Stimulated activated CD8-positive, alpha-beta memory T cell treated with anti-CD3 and anti-CD28 coated beads, Interleukin-4, amount 100 ng/mL, for 1 hour (primary cell): ENCODE measurements at places on chromosomes 2 and 18.

- no peak for DNase-seq
Measured at GRCh38 chr2:25938345-25938744, 44.0 kb downstream of the KIF3C start.

DNA sequence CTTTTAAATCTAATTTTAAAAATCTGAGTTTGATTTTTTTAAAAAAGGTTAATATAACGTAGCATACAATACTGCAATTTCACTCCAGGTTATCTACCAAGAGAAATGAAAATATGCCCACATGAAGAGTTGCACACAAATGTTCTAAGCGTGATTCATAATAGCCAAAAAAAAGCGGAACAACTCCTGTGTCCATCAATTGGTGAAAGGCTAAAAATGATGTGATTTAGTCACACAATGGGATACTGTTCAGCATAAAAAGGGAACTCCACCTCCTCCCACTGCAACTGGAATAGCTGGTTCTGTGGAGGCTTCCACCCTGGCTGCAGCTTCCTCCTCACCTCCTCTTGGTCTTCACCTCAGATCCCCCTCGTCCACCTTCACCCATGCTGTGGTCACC, 132.8 kb downstream of the PIK3C3 start:
- DNase-seq: no peak

- DNase-seq: no peak
Measured at GRCh38 chr2:112959109-112959812, 18.5 kb upstream of the IL36G start.

DNA sequence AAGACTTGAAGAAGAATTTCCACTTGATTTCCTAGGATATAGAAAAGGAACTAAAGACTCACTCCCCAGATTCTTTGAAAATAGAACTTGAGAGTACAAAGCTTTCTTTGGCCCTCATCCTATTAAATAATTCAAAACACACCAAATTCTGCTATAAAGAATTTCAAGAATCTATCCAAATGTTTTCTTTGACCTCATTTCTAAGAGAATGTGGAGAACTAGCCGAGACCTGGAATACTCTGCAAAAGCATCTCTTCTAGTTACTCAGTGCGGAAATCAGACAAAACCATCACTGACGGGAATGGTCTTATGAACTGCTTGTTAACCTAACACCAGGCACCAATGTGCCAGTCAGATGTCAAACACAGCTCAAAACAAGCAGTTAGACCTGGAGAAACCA, 44.2 kb upstream of the ARL5A start:
- DNase-seq: no peak

- DNase-seq: no peak
Measured at GRCh38 chr2:178328037-178328436, 122.9 kb downstream of the PRKRA start.

- no peak for DNase-seq
Measured at GRCh38 chr18:79584491-79585394, 94.9 kb upstream of the CTDP1 start.

- no peak for DNase-seq
Measured at GRCh38 chr2:20516291-20516645, 69.4 kb downstream of the RHOB start.

GRCh38 chr18:76460482-76460881, 34.6 kb downstream of the ZNF516 start:
- DNase-seq: no peak

- no peak for DNase-seq
Measured at GRCh38 chr2:138274421-138275291, 226.9 kb upstream of the SPOPL start.

- DNase-seq: no peak
Measured at GRCh38 chr2:68689553-68690537, 44.8 kb upstream of the ARHGAP25 start.

- no peak for DNase-seq
Measured at GRCh38 chr18:23244401-23244800, 109.1 kb downstream of the CABLES1 start.

DNA sequence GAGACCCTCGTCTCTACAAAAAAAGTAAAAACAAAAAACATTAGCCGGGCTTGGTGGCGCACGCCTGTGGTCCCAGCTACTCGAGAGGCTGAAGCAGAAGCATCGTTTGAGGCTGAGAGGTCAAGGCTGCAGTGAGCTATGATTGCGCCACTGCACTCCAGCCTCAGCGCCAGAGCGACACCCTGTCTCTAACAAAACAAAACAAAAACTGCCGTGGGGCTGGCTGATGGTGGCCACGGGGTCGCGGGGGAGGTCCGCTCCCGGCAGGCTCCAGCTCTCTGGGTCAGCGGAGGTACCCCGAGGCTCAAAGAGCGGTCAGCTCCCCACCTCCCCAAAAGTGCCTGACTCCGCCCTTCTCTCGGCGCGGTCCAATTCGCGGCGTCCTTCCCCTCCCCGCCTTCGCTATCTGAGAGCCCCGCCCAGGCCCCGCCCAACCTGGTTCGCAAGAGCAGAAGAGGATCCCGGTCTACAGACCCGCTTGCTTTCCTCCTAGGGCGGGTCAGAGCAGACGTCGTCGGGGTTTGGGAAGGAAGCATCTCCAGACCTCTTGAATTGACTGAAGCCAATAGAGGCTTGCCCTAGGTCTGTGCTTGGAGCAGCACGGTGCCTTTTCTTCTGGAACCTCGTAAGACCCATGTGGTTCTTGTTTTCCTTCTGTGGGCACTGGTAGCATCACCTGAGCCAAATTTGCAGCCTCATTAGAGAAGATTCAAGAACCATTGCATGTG, 7.8 kb downstream of the RAX start:
- DNase-seq: no peak

DNA sequence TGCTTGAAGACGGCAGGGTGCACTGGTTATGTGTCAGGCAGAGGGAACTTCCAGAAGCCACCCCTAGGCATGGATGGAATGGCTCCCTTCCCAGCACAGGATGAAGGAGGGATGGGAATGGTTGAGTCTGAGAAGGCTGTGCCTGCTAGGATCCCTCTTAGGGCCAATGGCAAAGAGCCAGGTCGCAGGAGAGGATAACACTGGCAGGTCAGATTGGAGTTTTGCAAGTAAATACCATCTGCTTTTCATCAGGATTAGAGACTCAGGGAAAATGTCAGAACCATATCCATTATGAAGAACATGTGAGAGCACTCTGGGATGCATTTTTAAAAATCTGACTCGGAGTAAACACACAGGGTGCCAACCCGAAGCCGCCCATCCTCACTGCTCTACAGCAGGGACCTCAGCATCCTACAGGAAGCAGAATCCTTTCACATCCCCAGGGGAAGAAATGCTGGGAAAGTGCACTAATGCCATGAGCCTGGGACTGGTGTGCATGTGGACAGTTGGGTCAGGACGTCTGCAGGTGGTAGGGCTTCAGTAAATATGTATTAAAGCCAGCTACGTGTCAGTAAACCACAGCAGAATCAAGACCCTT, 139.9 kb downstream of the MYT1L start:
- DNase-seq: no peak

GRCh38 chr2:62175728-62176127, 20.2 kb upstream of the B3GNT2 start:
- DNase-seq: no peak

DNA sequence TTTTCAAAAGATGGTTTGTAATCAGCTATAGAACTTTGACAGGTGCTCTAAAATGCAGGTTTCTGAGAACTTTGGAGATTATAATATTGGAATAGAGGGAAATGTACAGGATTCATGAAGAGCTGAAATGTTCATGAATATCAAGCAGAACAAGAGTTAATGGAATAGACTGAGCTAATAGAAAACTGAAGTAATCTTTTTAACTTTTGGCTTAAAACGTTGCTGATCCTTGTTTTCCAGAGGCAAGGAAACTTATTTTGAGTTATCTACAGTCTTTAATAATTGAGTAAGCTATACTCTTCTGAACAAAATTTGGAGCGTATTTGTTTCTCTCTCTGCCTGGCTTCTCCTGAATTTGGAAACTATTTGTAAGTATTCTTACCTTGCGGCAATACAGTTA, 10.8 kb upstream of the IL18RAP start:
- DNase-seq: no peak

DNA sequence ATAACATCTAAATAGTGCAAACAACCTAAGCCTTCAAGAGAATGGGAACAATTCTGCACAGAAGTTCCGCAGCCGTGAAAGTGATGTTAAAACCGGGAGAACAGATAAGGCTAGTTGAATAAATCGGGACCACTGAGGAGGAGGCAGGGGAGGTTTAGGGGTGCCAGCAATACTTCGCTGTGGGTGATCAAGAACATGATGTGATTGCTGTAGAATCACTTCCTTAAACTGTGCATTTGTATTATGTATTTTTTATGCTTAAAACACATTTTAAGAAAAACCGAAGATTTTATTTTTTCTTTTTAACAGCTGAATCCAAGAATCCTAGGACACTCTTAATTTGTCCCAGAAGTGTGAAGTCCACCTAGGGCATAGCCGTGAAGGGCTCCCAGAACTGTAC, 33.6 kb downstream of the TTC32 start:
- no peak for DNase-seq

GRCh38 chr2:240972636-240973521, 25.5 kb upstream of the SNED1 start:
- DNase-seq: no peak

DNA sequence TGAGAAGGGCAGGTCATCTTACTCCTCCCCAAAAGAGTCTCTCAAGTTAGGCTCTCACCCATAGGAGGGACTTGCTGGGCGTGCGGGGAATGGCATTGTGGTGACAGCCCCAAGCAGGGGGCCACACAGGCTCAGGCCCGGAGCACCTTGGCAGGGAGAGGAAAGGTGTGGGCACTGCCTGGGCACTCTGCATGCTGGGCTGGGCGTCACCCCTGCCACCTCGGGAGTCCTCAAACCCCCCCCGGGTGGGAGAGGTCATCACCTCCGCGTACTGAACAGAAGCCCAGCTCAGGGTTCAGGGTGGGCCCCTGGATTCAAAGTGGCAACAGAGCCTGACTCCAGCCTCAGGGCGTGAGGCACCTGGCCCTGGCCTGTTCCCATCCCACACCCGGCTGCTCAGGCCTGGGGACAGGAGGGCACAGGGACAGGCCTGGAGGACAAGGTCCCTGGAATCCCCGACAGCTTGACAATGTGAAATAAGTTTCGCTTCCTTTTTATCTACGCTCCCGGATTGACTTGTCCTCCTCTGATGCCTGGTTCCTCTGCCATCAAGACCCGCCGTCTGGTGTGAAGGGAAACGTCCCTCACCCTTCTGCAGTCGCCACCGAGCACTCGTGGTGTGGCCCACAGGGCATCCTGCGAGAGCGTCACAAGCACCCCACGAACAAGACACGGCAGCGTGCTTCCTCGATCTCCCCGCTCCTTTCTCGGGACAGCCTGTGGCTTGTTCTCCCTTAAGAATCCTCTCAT, 97.8 kb downstream of the HDAC4 start:
- DNase-seq: no peak

DNA sequence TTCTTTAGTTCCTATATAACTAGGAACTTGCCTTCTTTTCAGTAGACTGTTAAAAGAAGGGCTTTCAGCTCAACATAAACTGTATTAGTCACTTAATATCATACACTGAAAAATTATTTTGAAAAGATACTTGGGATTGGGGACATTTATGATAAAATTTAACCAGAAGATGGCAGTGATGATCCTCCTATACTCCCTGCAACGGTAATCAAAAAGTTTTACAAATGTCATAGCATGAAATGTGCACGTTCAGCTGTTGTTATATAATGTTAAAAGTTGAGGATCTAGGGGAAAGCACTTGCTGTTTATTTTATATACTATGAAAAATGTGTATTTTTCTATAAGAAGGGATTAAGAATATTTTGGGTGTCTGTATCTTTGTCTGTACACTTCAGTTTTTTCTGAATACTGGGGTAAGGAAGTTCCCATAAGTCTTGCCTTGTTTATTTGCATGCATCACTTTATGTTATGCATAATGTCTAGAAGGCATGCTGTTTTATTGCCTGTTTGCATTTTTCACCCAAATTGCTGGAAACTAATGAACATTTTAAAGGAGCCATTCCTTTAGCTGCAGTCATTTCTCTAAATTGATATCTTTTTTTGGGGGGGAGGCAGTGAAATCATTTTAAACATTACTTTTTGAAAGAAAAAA, 19.0 kb downstream of the DYNC1I2 start:
- no peak for DNase-seq

- no peak for DNase-seq
Measured at GRCh38 chr2:85503168-85503850, 35.7 kb upstream of the MAT2A start.

- DNase-seq: no peak
Measured at GRCh38 chr18:44689736-44690135, 9.0 kb downstream of the SETBP1 start.

DNA sequence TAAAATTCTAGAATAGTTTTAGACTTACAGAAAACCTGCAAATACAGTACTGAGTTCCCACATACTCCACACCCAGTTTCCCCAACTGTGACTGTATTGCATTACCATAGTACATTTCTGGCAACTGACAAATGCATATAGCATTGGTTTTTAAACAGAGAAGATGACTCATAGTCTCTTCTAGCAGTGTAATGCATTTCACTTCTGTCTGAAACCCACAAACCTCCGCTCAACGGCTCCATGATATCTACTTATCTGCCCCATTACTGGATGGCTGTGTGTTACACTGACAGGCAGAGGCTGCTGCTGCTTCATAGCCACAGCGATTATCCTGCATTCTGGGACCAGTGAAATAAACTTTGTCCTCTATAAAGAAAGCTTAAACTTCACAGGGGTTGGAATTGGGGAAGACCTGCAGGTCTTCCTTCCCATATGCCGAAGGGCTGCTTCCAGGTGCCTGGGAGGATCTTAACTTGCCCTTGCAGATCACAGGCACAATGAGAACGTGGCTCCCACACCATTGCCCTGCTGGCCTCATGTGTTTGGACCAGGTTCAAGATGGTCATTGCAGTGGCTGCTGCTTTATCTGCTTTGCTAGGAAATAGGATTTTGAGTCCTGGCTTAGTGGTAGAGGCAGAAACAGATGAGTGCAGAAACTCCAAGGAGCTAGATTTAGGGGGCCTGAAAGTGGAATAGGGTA, 742.6 kb upstream of the HS6ST1 start:
- no peak for DNase-seq
